IMR-90 (cell line): ENCODE measurements at places on chromosomes 16 and 17. TPM values are rescaled to one million over a fixed set of nuclear protein-coding genes. Genes with fewer than 3 reads are reported as not detected.

LITAFD gene
- not detected in 2 replicates for total RNA-seq

TEX19 gene
- total RNA-seq, result under 0.01 and 0.28 TPM in 2 replicates

HS3ST4 gene
- not detected in 2 replicates for total RNA-seq

PAM16 gene
- 17.9 and 25.6 TPM in 2 replicates for total RNA-seq

ABCA8 gene
- 1.8 and 2.8 TPM in 2 replicates for total RNA-seq

HASPIN gene
- 3.9 and 4.3 TPM in 2 replicates for total RNA-seq

C16orf96 gene
- total RNA-seq, result not detected in 2 replicates

KLHL10 gene
- under 0.01 and 0.18 TPM in 2 replicates for total RNA-seq

ADAM11 gene
- total RNA-seq, result 0.28 and 0.36 TPM in 2 replicates

KRTAP1-1 gene
- total RNA-seq, result 0.83 and 0.90 TPM in 2 replicates

ITGA3 gene
- 78.0 and 80.0 TPM in 2 replicates for total RNA-seq

SRL gene
- under 0.01 TPM in 1 of 2 replicates, not detected in the other for total RNA-seq

KIF2B gene
- total RNA-seq, result not detected in 2 replicates

TMEM100 gene
- total RNA-seq, result 0.28 and 0.36 TPM in 2 replicates

IL32 gene
- total RNA-seq, result 21.7 and 25.6 TPM in 2 replicates

C1QTNF8 gene
- total RNA-seq, result not detected in 2 replicates

TBC1D3B gene
- not detected in 2 replicates for total RNA-seq

CCDC40 gene
- total RNA-seq, result 0.90 and 1.9 TPM in 2 replicates

CCL16 gene
- not detected in 2 replicates for total RNA-seq

HEATR9 gene
- not detected in 2 replicates for total RNA-seq

SLC39A11 gene
- total RNA-seq, result 12.5 and 14.3 TPM in 2 replicates

HS3ST3B1 gene
- 4.3 and 5.8 TPM in 2 replicates for total RNA-seq

GGT6 gene
- not detected in 2 replicates for total RNA-seq

FAM222B gene
- 2.2 and 2.5 TPM in 2 replicates for total RNA-seq

SLFN14 gene
- total RNA-seq, result not detected in 2 replicates

DLX3 gene
- total RNA-seq, result not detected in 2 replicates

ZSCAN10 gene
- not detected in 2 replicates for total RNA-seq

SNF8 gene
- total RNA-seq, result 171 and 191 TPM in 2 replicates

ADAMTS18 gene
- not detected in 2 replicates for total RNA-seq

ZNF213 gene
- total RNA-seq, result 0.56 and 0.72 TPM in 2 replicates

HSD17B1 gene
- 0.56 and 0.72 TPM in 2 replicates for total RNA-seq

TMEM231 gene
- total RNA-seq, result 7.5 and 10.6 TPM in 2 replicates

CDRT15 gene
- not detected in 2 replicates for total RNA-seq

FCSK gene
- total RNA-seq, result 5.3 and 6.1 TPM in 2 replicates

KRTAP16-1 gene
- not detected in 2 replicates for total RNA-seq

SETD6 gene
- total RNA-seq, result 3.2 and 3.3 TPM in 2 replicates

ZNF785 gene
- 2.8 and 2.9 TPM in 2 replicates for total RNA-seq

ATP2A1 gene
- total RNA-seq, result under 0.01 TPM in 1 of 2 replicates, not detected in the other

ALOX15B gene
- not detected in 2 replicates for total RNA-seq

RNU2-1 gene
- not detected in 2 replicates for total RNA-seq

PRAC2 gene
- total RNA-seq, result not detected in 2 replicates

NPTX1 gene
- total RNA-seq, result 20.8 and 23.3 TPM in 2 replicates

TVP23B gene
- total RNA-seq, result 35.7 and 99.2 TPM in 2 replicates

SLC6A2 gene
- total RNA-seq, result not detected in 2 replicates

CCL7 gene
- total RNA-seq, result 0.18 and 0.28 TPM in 2 replicates

GPT2 gene
- total RNA-seq, result 20.8 and 31.5 TPM in 2 replicates

CHMP1A gene
- 99.8 and 113 TPM in 2 replicates for total RNA-seq

MYH13 gene
- not detected in 2 replicates for total RNA-seq

PRR29 gene
- under 0.01 TPM in 1 of 2 replicates, not detected in the other for total RNA-seq

NACA2 gene
- total RNA-seq, result not detected in 2 replicates

SHISA9 gene
- under 0.01 TPM in 2 replicates for total RNA-seq

NPIPA2 gene
- not detected in 2 replicates for total RNA-seq

DDX52 gene
- total RNA-seq, result 26.7 and 32.2 TPM in 2 replicates

OTOP2 gene
- total RNA-seq, result not detected in 2 replicates

PMFBP1 gene
- under 0.01 TPM in 1 of 2 replicates, not detected in the other for total RNA-seq

MPHOSPH6 gene
- total RNA-seq, result 5.4 and 28.1 TPM in 2 replicates

FBXW10 gene
- total RNA-seq, result not detected in 2 replicates
